ENCODE measurements at places on chromosomes 4 and X.

- DNase-seq = no peak
Measured at GRCh38 chr4:136505020-136505419, 1027.3 kb downstream of the PCDH18 start.

DNA sequence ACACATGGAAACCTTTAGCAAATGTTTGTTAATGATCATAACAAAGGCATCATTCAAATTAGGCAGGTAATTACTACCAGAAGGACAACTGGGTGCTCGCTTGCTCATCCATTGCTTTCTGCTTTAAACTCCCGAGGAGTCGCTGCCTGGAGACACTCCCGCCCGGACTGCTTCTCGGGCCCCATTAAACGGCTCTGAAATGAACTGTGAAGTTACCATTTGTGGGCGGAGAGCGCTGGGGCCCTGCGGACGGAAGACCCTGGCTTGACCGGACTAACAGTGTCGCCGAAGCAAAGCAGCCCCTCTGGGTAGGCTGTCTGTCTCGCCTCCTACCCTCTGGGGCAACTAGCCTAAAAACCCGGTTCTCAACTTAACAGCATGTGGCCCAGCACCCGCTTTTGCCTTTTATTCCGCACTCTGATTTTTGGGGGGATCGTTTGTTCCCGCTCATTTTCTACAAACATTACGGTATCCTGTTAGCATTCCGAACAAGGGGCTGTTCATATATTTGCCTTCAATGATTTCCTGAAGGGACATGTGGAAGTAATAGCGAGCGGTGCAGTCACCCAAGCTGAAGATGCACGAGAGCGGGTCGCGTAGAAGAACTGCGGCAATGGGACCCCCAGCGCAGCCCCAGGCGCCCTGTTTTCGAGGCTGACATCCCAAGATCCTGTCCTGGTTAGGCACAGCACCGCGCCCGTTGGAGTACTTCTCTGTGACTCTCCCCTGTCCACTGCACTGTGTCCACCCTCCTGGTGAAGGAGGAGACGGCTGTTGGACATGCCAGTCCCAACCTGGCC lies 1.6 kb upstream of the PDGFRA start:
- DNase-seq = no peak

- DNase-seq = no peak
Measured at GRCh38 chr4:77183777-77184420, 26.9 kb downstream of the CCNG2 start.

- no peak for DNase-seq
Measured at GRCh38 chr4:20416800-20417199, 165.1 kb downstream of the SLIT2 start.

DNA sequence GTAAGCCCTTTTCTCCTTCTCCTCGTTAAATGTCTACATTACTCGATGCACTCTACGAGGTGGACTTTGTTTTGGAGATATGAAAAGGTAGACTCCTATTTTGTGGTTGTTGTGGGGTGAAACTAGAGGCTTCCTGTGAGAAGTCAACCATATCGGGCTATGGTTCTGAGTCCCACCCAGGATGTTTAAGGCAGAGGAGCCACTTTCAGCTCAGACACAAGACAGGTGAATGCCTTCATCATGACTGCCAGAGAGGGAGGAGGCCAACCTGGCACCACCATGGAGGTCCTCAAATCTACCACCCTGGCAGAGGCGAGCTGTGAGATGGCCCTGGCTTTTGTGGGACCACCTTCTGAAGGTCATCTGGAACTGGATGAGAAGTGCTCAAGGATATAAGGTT lies 154.4 kb upstream of the KLF3 start:
- no peak for DNase-seq

DNA sequence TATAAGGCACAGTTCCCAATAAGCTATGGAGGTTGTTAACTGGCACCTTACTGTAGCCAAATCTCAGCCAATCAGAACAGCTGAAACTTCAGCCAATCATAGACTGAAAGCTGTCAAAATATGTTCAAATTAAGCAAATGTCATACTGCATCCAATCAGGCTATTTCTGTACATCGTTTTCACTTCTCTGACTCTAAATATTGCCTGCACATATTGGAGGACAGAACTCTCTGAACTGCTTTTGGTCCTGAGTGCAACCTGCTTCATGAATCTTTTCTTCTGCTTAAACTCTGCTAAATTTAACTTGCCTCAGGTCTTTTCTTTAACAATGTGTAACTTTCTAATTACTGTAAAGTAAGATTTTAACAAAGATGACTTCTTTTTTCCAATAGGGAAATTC lies 1198.9 kb upstream of the PCDH7 start:
- no peak for DNase-seq
